ENCODE measurements at places on chromosomes 13 and 19. TPM values are rescaled to one million over a fixed set of nuclear protein-coding genes. Genes with fewer than 3 reads are reported as not detected.

CHERP gene
- 8.9 TPM for total RNA-seq

ZNF563 gene
- 1.8 TPM for total RNA-seq

PPP1R13L gene
- total RNA-seq: 2.3 TPM

NCR1 gene
- not detected for total RNA-seq

PET100 gene
- total RNA-seq: 11.2 TPM

BRSK1 gene
- total RNA-seq: 4.6 TPM

TMPRSS9 gene
- total RNA-seq: not detected

GPC6 gene
- total RNA-seq: 52.5 TPM

CEBPA gene
- total RNA-seq: 8.1 TPM

PSG6 gene
- not detected for total RNA-seq

All from cardiac ventricle fibroblast (primary cell).